Activated CD4-positive, alpha-beta memory T cell treated with anti-CD3 and anti-CD28 coated beads, Interleukin-2, amount 10 ng/mL, durations not matched to agents 7 days and 5 days (primary cell): ENCODE measurements at places on chromosomes 6 and 20.

GRCh38 chr6:126153661-126154060, 167.3 kb downstream of the TRMT11 start:
- no peaks in the 10 kb centered on the region for H3K27me3 ChIP-seq
- H3K4me3 ChIP-seq: no peak overlapping the region
- no peaks in the 10 kb centered on the region for H3K36me3 ChIP-seq
- no peak for DNase-seq

DNA sequence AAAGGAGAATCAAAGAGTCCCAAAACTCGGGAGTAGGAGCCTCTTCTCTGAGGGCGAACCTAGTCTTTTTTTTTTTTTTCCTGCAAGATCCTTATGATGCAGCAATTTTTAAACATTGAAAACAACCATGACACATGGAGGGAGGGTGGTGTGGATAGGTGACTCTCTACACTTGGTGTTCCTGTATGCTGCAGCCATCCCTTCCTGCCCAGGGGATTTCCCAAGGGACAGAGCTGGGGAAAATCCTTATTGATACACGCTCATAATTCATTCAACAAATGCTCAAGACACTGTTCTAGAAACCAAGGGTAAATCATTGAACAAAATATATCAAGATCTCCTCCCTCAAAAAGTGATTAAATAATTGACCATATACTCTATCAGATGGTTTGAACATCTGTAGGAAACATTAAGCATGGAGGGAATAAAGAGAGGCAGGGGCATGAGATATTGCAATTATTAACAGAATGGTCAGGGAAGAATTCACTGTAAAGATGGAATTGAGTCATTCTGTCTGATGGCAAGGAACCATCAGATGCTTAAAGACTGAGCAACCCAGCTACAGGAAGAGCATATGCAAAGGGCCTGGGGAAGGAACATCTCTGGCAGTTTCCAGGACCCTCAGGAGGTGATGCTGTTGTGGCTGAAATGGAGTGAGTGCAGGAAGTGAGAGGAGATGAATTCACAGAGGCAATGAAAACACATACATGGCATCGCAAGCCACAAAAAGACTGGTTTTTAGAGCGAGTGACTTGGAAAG, 13.4 kb upstream of the BTN3A3 start:
- H3K4me1 ChIP-seq: peaks cover 25% of the 10 kb centered on the region
- H3K27me3 ChIP-seq: no peaks in the 10 kb centered on the region
- H3K4me3 ChIP-seq: no peak overlapping the region

DNA sequence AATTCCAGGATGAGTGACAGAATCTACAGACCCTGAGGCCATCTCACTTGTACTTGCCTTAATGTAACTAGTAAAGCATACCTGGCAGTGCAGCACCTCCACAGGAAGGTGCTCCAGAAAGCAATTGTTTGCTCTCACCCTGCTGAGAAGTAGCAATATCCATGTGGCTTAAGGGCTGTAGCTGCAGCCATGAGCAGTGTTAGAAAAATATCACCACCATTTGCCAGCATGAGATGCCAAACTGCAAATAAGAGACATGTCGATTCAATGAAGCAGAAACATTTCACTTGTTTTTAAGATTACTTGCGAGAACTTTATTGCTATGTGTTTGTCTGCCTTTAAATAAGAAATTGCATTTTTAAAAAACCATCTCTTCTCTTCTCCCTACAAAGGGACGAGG, 151.5 kb downstream of the PRL start:
- H3K4me3 ChIP-seq: no peak overlapping the region
- no peaks in the 10 kb centered on the region for H3K4me1 ChIP-seq
- no peak overlapping the region for H3K27ac ChIP-seq

DNA sequence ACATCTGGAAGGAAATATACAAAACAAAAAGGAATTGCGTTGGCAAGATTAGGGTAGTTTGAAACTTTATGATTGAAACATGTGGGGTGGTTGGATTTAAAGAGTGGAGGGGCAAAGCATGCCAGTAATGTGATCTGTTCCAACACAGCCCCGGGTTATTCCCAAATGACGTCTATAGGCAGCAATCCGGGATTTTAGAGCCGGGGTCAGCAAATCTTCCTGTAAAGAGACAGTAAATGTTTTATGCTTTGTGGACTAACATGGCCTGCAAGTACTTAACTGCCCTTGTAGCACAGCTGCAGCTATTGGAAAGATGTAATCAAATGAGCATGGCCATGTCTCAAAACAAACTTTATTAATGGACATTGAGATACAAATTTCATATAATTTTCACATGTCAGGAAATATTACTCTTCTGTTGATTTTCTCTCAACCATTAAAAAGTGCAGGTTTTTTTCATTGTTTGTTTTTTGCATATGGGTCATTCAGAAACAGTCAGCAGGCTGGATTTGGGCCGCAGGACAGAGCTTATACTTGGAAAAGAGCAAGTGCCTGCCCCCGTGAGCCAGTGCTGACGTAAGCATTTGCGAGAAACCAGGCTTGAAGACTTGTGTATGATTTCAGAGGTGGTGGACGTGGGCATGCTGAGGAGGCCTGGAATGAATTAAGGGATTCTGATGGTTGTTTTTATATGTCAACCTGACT, 136.5 kb downstream of the DOK5 start:
- no peaks in the 10 kb centered on the region for H3K4me1 ChIP-seq
- H3K27ac ChIP-seq: no peak overlapping the region
- H3K4me3 ChIP-seq: no peak overlapping the region
- no peak for DNase-seq

DNA sequence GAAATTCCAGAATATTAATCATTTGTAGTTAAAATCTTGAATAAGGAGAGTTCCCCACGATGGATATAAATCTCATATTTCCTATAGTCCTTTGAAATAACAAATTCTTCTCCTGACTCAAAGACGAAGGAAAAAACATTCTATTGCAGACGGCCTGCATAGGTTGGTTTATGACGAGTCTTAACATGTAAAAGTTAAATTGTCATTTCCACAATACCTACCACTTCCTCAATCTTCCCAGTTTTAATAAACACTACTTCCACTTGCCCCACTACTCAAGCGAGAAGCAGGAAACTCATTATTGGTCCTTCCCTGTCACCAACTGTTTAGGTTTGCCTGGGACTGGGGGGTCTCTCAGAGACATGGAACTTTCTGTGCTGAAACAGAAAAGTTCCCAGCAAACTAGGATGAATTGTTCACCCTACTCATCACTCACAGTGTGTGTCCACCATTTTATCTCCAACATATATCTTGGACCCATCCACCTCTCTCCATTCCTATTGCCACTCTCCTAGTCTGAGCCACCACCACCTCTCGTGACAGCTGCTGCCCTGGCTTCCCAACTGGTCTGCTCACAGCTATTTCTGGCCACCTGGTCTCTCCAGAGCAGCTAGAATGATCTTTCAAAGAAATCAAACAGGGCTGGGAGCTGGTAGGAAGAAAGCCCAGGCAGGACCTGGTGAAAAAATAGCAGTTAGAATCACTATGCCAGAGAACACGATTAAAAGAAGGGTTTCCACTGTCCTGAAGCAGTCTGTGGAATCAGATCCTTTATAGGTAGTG, 15.1 kb upstream of the ZSCAN9 start:
- no peak overlapping the region for H3K27ac ChIP-seq
- no peak overlapping the region for H3K4me3 ChIP-seq
- no peak for DNase-seq
- H3K36me3 ChIP-seq: peaks cover 16% of the 10 kb centered on the region

GRCh38 chr6:47202644-47203205, 107.0 kb downstream of the TNFRSF21 start:
- DNase-seq: no peak
- no peak overlapping the region for H3K4me3 ChIP-seq
- peaks cover 6% of the 10 kb centered on the region for H3K4me1 ChIP-seq
- H3K27me3 ChIP-seq: peaks cover 2% of the 10 kb centered on the region
- no peaks in the 10 kb centered on the region for H3K36me3 ChIP-seq

GRCh38 chr6:22236626-22237414, 60.0 kb downstream of the PRL start:
- DNase-seq: no peak
- H3K4me1 ChIP-seq: no peaks in the 10 kb centered on the region
- no peak overlapping the region for H3K27ac ChIP-seq
- no peaks in the 10 kb centered on the region for H3K36me3 ChIP-seq
- H3K4me3 ChIP-seq: no peak overlapping the region
- no peaks in the 10 kb centered on the region for H3K27me3 ChIP-seq

DNA sequence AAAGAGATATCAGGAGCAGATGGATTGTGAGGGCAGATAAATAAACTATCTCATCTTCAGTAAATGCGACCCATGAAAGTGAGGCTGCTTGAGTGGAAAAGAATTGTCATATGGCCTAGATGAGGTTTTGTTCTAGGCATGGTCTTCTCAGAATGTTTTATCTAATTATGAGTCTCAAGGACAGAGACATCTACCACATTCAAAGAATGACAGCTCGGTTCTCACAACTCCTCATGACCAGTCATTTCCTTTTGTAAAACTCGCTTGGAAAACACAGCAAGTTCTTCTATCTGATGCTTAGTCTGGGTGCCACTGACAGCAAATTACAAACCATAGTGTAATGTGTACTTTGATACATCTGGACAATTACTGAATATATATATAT, 140.5 kb downstream of the CCDC170 start:
- peaks cover 11% of the 10 kb centered on the region for H3K27me3 ChIP-seq
- DNase-seq: no peak
- no peaks in the 10 kb centered on the region for H3K36me3 ChIP-seq
- no peak overlapping the region for H3K27ac ChIP-seq

DNA sequence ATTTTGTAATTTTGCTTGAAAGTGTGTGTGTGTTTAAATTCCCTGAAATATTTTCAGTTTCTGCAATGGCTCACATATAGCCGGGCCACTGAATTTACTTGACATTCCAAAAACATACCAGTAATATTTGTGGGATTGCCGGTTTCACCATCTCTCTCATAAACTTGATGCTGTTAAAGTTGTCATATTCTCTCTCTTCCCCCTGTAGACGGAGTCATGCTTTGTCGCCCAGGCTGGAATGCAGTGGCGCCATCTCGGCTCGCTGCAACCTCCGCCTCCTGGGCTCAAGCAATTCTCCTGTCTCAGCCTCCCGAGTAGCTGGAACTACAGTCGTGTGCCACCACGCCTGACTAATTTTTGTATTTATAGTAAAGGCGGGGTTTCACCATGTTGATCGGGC, 122.1 kb downstream of the TIAM2 start:
- no peak overlapping the region for H3K27ac ChIP-seq
- peaks cover 11% of the 10 kb centered on the region for H3K4me1 ChIP-seq
- DNase-seq: no peak
- H3K27me3 ChIP-seq: peaks cover 5% of the 10 kb centered on the region
- no peaks in the 10 kb centered on the region for H3K36me3 ChIP-seq

DNA sequence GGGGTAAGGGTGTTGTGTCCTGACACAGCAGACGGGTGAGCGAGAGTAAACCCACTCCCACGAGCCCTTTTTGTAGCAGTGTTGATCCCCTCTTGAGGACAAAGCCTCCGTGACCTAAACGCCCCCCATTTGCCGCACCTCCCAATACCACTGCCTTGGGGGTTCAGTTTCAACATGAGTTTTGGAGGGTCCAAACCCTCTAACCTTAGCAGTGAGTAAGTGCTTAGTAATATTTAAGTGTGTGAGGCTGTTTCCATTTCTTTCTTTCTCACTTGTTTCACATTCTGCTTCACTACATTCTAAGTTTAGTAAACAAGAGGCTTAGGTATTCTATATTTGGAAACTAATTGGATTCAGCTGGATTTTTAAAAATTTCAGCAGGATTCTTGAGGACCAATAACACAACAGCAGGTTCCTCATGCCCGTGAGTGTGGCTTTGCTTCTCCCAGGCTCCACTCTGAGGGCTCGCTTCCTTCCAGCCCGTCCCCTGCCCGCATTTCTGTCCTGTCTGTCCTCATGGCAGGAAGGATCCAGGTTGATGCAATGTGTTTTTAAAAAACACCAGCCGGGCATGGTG, 41.2 kb downstream of the SNX9 start:
- H3K36me3 ChIP-seq: peaks cover 7% of the 10 kb centered on the region
- no peak overlapping the region for H3K4me3 ChIP-seq
- peaks cover 16% of the 10 kb centered on the region for H3K27me3 ChIP-seq
- H3K4me1 ChIP-seq: peaks cover 26% of the 10 kb centered on the region
- H3K27ac ChIP-seq: no peak overlapping the region
- no peak for DNase-seq

GRCh38 chr6:27605401-27606342, 132.8 kb upstream of the ZNF184 start:
- DNase-seq: no peak
- H3K27me3 ChIP-seq: peaks cover 36% of the 10 kb centered on the region
- H3K4me3 ChIP-seq: peak overlapping the region; percentile 40
- H3K36me3 ChIP-seq: peaks cover 4% of the 10 kb centered on the region

- DNase-seq: no peak
- H3K4me3 ChIP-seq: no peak overlapping the region
- no peaks in the 10 kb centered on the region for H3K27me3 ChIP-seq
- no peak overlapping the region for H3K27ac ChIP-seq
- no peaks in the 10 kb centered on the region for H3K36me3 ChIP-seq
- no peaks in the 10 kb centered on the region for H3K4me1 ChIP-seq
These were observed 182.0 kb downstream of the DOK5 start for GRCh38 chr20:54657268-54657826.

DNA sequence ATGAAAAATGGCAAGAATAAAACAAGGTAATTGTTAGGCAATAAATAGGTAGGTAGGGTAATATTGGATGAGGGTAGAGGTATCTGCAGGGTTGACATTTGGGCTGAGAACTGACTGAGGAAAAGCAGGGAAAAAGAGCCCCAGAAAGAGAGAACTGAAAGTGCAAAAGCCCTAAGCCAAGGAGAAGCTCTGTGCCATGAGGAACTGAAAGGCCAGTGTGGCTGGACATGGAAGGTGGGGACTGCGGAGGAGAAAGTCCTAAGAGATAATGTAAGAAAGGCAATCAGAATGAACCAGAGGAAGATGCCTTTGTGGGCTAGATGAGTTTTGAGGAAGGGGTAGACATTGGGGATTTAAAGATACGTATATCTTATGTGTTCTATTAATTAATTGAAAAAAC, 9.9 kb upstream of the HIVEP2 start:
- no peak for DNase-seq
- H3K36me3 ChIP-seq: no peaks in the 10 kb centered on the region
- no peak overlapping the region for H3K27ac ChIP-seq
- no peaks in the 10 kb centered on the region for H3K27me3 ChIP-seq
- H3K4me3 ChIP-seq: no peak overlapping the region

- H3K4me1 ChIP-seq: no peaks in the 10 kb centered on the region
- no peak for DNase-seq
- H3K27me3 ChIP-seq: no peaks in the 10 kb centered on the region
- no peak overlapping the region for H3K27ac ChIP-seq
- H3K36me3 ChIP-seq: no peaks in the 10 kb centered on the region
These were observed 53.1 kb downstream of the TSPYL4 start for GRCh38 chr6:116200619-116201249.

DNA sequence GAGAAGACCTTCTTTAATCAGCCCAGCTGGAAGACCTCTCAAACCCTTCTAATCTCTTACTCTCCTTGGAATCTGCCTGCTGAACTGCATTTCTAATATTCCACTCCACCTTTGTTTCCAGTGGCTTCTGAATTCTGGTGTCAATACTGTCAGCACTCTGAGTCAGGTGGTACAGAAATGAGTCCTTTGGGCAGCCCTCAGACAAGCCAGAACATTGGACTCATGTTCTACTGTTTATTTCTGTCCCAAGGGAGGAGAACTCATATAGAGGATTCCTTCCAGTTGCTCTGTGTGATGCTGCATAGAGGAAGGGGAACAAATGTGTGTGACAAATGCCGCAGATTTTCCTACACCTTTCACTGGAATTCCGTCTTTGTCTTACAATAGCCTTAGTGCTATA, 114.8 kb downstream of the PHF3 start:
- no peaks in the 10 kb centered on the region for H3K36me3 ChIP-seq
- H3K4me3 ChIP-seq: no peak overlapping the region
- no peak for DNase-seq
- H3K27me3 ChIP-seq: no peaks in the 10 kb centered on the region
